ENCODE measurements at places on chromosomes 12 and 14. TPM values are rescaled to one million over a fixed set of nuclear protein-coding genes. Genes with fewer than 3 reads are reported as not detected.

Gene ARPC3
- total RNA-seq, result 135 TPM

- DNase-seq, result peak; percentile 46
Measured at GRCh38 chr14:75561013-75561432, 17.4 kb upstream of the FLVCR2 start.

DNA sequence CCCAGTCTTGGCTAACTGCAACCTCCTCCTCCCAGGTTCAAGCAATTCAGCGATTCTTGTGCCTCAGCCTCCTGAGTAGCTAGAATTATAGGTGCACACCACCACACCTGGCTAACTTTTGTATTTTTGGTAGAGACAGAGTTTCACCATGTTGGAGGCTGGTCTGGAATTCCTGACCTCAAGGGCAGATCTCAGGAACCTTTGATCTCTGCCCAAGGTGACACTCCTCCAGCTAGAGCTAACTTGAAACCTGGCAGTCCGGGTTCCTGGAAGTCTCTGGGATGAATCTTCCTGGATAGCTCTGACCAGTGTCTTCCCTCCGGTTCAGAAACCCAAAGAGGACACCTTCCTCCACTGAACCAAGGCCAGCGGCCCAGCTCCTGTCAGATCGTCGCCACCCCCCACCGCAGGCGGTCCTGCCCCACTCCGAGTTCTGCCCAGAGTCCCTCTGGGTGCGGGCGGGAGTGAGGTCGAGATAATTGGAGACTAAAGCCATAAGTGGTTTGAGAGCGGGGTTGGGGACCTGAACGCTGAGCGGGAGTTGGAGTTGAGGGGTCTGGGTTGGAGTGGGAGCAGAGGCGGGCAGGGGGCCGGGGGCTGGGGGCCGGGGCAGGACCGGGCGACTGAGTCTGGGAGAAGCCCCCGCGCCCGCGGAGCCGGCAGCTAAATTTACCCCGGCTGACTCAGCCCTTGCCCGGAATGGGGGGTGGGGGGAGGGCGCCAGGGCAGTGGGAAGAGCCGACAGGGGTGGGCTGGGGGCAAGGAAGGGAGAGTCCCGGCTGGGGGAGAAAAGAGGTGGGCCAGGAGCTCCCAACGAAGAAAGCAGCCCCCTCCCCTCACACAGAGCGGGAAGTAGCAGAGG is 4.7 kb downstream of the DDN start:
- no peak for DNase-seq

GRCh38 chr14:51612449-51612848 is 39.3 kb upstream of the FRMD6 start:
- no peak for DNase-seq

- DNase-seq, result no peak
Measured at GRCh38 chr14:95025218-95025617, 132.1 kb downstream of the DICER1 start.

- DNase-seq, result no peak
Measured at GRCh38 chr14:83463500-83464098, 1929.9 kb upstream of the SEL1L start.

DNA sequence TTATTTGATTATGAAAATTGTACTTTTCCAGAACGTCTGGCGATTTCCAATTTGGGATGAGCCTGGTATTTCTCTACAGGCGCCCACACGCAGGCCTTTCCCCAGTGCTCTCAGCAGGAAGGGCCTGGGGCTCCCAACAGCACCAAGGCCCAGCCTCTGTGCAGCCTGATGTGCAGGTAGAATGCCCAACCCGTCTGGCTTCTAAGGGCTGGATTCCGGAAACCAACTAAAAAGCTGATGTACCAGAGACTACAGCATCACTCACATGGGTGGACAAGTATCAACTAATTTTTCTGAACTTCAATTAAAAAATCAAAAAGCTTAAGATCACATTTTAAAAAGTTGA is 25.8 kb downstream of the CDC42BPB start:
- DNase-seq, result no peak

DNA sequence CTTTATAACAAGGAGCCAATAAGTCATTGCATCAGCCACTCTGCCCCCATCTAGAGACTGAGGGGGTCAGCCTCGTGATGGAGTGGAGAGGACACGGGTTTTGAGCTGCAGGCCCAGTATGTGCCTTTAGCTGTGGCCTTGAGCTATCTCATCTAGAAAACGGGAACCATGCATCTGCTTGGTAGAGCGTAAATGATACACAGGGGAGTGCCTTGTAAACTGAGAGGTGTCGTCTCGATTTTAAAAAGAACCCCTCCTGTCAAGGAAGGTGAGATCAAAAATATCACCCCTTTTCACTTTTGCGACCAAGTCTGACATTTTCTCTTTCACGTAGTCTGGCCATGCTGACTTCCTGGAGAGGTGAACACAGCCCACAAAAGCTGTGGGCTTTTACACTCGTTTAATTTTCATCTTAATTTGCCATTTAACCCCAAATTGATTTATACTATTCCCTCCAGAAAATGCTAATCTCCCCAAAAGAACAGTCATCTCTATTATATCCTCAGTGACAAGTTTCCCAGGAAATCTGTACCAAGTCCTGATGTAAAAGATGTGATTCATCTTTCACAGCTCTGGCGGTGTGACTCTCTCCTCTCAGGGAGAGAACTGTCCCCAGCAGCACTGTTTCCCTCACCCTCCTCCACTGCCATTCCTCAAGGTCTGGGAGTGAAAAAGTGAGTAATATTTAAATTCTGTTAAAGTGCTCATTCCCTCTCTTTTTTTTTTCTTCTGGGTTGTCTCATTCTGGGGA is 30.6 kb downstream of the VCPKMT start:
- no peak for DNase-seq

DNA sequence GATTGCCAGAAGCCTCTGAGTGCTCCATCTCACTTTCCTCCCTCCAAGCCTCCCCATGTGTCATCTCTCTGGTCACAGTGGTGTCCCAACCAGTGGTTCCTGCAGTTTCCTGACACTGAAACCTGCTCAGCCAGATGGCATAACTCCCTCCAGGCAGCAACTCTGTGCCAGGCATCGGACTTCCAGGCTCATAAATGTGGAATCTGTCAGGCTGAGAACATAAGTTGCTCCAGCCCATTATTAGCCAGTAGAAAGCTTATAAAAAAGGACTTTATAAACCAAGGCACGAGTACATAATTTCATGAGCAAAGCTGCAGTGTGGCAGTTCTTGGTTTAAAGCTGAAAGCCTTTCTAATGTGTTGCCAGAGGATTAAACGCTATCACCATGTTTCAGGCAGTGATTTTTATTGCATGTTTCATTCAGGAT is 194.3 kb downstream of the DACT1 start:
- no peak for DNase-seq

DNA sequence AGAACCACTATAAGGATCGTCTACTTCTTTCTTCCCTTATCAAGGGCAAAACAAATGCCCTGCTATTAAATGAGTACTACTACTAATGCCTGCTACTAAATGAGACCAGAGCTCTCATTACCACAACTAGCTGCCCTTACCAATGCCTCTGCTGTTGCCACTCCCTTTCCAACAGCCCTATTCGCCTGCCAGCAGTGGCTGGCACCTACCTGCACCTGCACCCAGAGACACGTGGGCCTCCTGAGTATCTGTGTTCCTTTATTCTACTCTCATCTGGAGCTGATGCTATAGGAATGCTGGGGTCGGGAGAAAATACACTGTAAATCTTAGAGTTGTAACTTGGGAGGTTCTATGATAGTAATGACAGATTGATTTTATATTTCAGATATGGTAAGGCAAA is 174.7 kb downstream of the SLC2A13 start:
- no peak for DNase-seq

GRCh38 chr14:66530526-66530925 is 22.6 kb downstream of the GPHN start:
- no peak for DNase-seq

- no peak for DNase-seq
Measured at GRCh38 chr14:105206873-105207272, 25.8 kb upstream of the NUDT14 start.

Gene ART4
- not detected for total RNA-seq

- DNase-seq, result no peak
Measured at GRCh38 chr12:19704966-19705365, 265.7 kb downstream of the AEBP2 start.

Measured in dorsolateral prefrontal cortex (tissue), 122 donors.